ENCODE measurements at places on chromosomes 6 and 20.

DNA sequence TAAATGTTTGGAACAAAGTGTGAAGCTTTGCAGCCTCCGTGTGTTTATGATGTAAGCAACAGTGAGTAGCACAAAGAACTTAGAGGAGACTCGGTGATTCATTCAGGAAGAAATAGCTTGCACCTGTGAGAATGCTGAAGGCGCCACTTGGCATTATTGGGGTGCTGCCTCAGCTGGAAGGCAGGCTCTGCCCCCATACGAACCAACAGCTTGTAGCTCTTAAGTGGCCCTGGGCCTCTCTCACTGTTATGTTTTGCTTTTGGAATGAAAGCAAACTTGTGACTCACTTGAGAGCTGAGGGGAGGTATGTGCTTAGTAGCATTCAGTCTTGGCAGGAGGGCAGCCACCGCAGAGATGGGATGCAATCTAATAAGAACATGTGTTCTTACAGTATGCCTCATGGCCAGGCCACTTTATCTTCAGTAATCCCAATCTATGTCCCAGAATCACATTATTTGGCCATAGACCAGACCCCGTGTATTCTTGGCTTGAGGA lies 310.7 kb downstream of the EYA4 start:
- DNase-seq, result peak; percentile 100

DNA sequence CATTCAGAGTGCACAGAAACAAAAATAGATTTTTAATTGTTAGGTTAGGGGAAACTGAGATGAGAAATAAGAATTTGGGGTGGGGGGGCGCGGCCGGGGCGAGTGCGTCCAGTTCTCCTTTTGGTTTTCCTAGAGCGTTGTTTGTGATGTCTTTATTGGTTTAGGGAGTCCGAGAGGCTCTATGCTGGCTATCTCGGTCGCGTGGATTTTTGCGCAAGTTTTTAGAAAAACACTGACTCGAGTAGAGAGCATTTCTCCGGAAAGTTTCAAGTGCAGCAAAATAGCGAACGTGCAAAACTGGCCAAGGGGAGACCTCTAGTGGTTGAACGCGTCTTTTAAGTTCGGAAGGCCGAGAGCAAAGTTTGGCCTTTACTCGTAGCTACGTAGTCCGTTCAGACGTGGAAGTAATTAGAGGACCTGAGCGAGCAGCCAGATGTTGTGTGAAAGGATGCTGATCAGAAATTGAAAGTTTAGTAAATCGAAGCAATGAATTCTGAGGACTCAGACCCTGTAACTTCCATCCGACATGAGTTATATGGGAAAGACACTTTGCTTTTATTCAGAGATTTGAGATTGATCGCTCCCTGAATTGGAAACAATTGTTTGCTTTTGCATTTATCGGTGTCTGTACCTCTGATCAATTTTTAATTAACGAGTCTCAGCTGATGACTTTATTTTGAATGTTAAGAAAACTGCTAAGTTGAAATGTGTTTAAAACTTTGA lies 2.7 kb downstream of the L3MBTL3 start:
- peak; percentile 97 for DNase-seq

GRCh38 chr6:56527934-56528333 lies 114.8 kb downstream of the DST start:
- peak; percentile 38 for DNase-seq

GRCh38 chr6:145055567-145055966 lies 679.8 kb downstream of the EPM2A start:
- no peak for DNase-seq

DNA sequence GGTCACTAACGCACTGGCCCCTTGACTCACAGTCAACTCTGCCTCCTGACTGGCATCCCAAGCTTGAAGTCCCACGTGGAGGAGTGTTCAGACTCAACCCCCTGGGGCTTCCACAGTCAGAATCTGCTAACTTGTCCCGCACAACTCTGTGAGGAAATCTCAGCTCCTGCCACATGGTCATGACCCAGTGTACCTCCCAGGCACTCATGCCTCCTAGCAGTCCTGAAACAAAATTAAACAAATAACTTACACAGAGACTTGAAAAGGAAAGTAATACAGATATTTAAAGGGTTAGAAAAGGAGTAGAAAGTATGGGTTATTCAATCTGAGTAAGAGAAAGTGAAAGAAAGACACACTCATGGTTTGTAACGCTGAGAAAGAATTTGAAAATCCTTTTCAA lies 134.9 kb downstream of the GMDS start:
- peak; percentile 45 for DNase-seq

DNA sequence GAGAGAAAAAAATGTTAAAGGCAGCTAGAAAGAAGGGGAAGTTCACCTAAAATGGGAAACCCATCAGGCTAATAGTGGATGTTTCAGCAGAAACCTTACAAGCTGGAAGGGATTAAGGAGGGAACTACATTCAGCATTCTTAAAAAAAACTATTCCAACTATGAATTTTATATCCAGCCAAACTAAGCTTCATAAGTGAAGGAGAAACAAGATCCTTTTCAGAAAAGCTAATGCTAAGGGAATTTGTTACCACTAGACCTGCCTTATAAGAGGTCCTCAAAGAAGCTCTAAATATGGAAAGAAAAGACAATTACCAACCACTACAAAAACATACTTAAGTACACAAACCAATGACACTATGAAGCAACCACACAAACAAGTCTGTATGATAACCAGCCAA lies 59.2 kb upstream of the SLC35F1 start:
- DNase-seq, result no peak
